ENCODE measurements at places on chromosomes 12 and 14.

DNA sequence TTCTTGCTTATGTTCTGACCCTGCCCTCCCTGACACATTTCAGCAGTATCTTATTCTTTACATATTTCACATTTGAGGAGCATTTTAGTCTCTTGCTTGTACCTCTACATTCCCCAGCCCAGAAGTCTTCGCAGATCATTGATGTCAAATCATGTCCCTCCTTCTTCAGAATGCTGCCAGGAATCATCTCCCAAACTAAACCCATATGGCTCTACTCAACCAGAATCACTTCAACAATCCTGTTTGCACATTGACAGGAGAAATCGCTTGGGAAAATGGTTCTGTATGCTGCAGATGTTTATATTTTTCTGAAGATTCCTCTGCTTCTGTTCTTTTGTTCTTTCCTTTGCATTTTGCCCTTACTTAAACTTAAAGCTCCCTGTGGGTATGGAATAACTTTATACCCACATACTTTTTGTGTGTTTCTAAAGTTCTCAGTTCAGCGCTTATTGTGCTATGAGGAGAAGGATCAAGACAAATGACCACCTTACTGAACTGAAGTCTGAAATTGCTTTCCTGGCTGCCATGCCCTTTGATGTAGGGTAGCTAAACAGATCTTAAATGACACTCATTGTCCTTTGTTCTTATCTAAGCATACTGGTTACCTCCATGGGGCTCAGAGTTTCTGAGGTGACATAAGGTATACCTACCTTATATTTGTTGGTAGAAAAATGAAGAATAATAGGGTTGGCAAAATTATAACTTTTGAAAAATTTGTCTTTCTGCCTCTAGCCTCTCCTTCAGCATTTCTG lies 134.6 kb downstream of the SLC25A21 start:
- DNase-seq: no peak

GRCh38 chr12:121537814-121538698 lies 42.8 kb downstream of the KDM2B start:
- DNase-seq: no peak

DNA sequence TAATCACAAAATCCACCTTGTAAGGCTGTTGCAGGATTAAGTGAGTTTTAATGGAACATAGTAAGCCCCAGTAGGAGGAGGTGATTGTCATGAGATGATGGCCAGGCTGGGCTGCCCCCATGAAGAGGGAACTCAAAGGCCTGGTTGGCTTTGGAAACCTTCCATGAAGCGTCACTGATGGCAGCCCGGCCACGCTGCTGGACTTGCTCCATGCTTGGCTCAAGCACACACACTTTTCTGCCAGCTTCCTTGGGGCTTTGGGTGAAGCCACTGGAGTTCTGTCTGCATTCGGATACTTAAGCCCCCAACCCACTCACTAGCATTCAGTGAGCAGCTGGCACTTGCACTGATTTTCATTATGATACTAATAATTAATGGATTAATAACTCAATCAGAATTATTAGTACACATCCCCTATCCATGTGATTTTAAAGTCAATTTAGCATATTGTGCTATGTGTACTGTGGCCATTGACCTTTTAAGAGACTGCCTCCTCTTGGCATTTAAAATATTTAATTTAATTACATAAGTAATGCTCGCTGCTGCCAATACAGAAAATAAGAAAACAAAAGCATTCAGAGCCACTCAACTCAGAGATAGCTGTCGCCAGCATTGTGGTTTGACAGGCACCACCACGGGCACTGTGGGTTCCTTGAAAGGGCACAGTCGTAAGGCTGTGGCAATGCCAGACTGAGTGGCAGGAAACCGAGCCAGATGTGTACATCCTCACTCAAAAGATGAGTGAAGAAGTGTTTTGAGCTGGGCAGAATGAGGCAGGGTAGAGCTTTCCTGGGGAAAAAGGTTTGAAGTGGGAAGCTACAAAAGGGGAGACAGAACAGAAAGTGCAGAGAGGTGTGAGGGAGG lies 15.9 kb downstream of the KRT85 start:
- DNase-seq: no peak

DNA sequence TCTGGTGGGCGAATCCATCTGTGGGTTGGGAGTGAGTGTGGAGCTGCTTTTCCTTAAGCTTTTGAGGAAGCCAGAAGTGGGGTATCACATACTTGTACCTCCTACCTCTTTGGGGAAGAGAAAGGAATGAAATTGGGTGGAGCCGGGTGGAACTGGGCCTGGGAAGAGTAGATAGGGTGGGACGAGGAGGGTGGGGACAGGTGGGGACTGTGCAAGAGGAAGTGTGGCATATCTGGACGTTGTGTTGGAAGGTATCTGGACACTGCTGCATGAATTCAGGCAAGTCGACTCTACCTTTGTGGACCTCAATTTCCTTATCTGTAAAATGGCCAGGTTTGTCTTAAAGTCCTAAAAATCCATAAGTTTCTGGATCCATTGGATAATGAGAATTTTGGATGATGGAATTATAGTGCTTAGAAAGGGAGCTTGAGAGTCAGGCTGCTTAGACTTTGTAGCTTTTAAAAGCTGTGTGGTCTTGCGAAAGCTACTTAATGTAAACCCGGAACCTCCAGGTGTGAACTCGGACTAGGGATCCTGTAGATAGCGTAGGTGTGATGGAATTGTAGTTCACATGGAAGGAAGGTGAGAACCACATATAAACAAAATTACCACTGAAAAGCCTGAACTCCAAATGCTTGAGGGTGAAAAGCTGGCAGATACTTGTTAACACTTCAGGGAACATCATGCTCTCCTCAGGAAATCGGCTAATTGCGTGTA lies 2.1 kb downstream of the VRTN start:
- no peak for DNase-seq

- no peak for DNase-seq
Measured at GRCh38 chr14:101594511-101595148, 33.3 kb downstream of the DIO3 start.

DNA sequence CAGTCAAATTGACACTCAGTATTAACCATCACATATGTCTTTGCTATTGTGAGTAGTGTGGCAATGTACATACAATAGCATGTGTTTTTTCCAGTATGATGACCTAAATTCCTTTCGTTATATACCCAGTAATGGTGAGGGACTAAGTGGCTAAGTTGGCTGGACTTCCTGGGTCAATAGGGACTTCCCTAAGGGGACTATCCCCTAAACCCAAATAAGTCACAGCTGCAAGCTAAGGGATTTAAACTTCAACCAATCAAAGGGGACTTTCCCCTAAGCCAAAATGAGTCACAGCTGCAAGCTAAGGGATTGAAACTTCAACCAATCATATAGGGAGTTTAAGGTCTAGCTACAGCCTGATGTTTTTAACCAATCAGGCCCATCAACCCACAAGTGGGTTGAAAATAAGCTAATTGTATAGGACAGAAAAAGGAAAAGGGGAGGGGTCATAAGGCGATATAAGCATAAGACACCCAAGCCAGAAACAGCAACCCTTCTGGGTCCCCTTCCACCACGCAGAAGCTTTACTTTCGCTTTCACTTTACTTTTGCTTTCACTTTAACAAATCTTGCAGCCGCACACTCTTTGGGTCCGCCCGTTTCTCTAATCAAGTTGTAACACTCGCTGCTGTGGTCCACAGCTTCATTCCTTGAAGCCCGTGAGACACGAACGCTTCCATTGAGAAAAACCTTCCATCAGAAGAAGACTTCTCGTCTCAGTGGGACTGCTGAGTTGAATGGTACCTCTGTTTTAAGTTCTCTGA lies 404.4 kb downstream of the FLRT2 start:
- peak; percentile 64 for DNase-seq

- DNase-seq: no peak
Measured at GRCh38 chr12:55829967-55830600, 697 bp upstream of the DNAJC14 start.

Measured in NCI-H2227 treated with DMSO at 0.1 percent for 48 hours (cell line).